BJ (cell line): ENCODE measurements at places on chromosomes 13 and 19.

GRCh38 chr19:31304831-31305312, 44.4 kb downstream of the TSHZ3 start:
- DNase-seq, result no peak

DNA sequence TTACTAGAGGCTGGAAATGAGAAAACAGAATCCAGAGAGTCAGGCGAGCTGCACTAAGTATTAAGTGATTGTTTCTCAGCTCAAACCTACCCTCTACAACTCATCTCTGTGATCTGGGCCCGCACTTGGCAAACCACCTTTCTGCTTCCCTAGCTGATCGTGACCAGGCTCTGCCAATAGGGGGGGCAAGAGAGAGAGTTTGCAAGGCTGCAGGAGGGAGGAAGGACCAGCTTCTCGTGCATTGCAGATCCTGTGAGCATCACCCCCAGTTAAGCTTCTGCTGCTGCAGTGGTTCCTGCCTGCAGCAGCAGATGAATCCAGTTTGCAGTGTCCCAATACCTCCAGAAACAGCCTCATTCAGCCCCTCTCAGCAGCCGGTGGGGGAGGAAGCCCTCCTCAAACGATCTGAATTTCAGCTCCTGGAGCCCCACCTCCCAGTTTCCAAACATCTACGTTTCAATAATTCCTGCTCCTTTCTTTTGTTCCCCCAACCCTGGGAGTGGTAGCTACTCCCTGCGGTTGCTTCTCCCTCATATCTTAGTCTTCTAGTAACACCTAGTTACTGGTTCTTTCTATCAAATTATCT, 20.0 kb downstream of the XRCC1 start:
- no peak for DNase-seq

GRCh38 chr19:12833418-12833737, 1.0 kb downstream of the RTBDN start:
- no peak for DNase-seq

GRCh38 chr19:38975214-38975860, at the start of gene FBXO17:
Gene FBXO17, minus strand, starts transcription at chr19:38975742. Its CDS starts 25,423 bp downstream, at chr19:38950319.
- DNase-seq, result no peak

GRCh38 chr13:26813321-26813979, 52.9 kb upstream of the GPR12 start:
- no peak for DNase-seq

GRCh38 chr13:33940256-33940655, 122.3 kb downstream of the RFC3 start:
- DNase-seq, result no peak

GRCh38 chr19:694481-695351, 536 bp downstream of the PRSS57 start:
- no peak for DNase-seq

DNA sequence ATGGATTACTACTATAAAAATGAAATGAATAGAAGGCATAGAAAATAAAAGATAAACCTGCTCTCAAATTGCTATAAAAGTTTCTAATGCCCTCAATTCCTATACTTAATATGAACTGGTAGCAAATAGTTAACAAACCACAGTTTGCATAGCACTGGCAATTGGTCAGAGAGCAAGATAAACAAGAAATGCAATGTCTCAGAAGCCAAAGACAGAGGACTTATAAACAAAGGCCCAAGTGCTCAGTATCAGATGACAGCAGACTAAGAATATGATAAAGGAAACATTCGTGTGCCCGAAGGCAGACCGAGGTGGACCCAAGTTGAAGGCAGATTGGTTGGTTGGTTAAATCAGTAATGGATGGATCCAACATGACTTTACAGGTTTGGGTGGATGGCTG, 50.6 kb downstream of the IPO5 start:
- DNase-seq, result peak; percentile 16

GRCh38 chr13:26914624-26915023, 154.0 kb upstream of the GPR12 start:
- no peak for DNase-seq

GRCh38 chr13:86831084-86831483, 840.1 kb upstream of the SLITRK5 start:
- DNase-seq, result no peak

DNA sequence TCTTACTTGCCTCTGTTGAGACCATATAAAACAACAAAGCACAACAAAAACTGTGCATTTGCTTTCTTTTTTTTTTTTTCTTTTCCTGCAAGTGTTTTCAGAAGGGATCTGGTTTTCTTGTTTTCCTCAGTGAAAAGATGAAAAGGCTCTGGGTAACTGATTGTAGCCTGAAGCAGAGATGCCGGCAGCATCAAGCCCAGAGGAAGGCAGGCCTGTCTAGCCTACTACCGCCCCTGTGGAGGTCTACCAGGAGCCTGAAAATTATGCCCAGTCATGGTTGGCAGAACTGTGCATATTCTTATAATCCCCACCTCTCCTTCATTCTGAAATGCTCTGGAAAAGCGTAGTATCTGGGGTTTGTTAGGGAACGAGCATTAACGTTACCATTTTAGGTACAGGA, 32.6 kb upstream of the MEDAG start:
- no peak for DNase-seq

- no peak for DNase-seq
Measured at GRCh38 chr13:46855166-46855565, 41.7 kb downstream of the HTR2A start.

GRCh38 chr13:43487461-43487860, 299.3 kb downstream of the ENOX1 start:
- no peak for DNase-seq

- DNase-seq, result no peak
Measured at GRCh38 chr19:28956421-28956820, 256.5 kb downstream of the UQCRFS1 start.

DNA sequence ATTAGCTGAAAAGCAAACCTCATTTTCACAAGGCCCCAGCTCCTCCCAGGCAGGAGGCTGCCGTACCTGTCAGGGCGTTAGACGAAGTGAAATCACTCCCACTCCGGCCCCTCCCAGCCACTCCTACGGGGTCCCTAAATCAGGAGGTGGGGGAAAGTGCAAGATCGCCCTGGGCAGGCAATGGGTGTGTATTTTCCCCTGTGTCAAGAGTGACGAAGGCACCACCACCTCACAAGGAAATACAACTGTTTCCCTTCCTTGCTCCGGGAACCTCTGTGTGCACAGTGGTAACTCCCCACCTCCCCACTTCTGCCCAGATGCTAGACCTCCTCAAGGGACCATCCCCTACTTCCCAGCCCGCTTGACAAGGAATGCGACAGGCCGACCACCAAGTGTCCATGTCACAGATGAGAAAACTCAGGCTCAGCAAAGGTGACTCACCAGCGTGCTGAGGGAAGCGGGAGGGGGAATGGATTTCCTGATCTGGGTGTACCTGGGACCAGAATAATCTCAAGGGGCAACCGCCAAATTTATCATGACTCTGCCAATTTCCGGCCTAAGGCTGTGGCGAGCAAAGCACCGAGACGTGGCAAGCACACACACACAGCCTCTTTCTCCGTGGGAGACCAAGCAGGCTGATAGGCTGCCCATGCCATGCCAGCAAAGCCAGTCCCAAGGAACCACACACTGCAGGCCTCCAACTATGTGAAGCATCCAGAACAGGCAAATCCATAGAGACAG, 7.3 kb downstream of the PPP6R1 start:
- DNase-seq, result no peak

GRCh38 chr19:8445488-8446001, 770 bp downstream of the HNRNPM start:
- no peak for DNase-seq

- no peak for DNase-seq
Measured at GRCh38 chr13:72097568-72097967, 230.6 kb upstream of the DACH1 start.

DNA sequence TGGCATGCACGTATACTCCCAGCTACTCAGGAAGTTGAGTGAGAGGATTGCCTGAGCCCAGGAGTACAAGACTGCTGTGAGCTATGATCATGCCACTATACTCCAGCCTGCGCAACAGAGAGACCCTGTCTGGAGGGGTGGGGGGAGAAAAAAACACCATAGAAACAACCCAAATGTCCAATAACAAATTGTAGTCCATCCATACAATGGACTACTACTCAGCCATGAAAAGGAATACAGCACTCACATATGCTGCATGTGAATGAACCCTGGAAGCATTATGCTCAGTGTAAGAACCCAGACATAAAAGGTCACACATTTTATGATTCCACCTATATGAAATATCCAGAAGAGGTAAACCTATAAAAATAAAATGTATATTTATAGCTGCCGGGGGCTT, 42.3 kb downstream of the CD320 start:
- DNase-seq, result no peak

DNA sequence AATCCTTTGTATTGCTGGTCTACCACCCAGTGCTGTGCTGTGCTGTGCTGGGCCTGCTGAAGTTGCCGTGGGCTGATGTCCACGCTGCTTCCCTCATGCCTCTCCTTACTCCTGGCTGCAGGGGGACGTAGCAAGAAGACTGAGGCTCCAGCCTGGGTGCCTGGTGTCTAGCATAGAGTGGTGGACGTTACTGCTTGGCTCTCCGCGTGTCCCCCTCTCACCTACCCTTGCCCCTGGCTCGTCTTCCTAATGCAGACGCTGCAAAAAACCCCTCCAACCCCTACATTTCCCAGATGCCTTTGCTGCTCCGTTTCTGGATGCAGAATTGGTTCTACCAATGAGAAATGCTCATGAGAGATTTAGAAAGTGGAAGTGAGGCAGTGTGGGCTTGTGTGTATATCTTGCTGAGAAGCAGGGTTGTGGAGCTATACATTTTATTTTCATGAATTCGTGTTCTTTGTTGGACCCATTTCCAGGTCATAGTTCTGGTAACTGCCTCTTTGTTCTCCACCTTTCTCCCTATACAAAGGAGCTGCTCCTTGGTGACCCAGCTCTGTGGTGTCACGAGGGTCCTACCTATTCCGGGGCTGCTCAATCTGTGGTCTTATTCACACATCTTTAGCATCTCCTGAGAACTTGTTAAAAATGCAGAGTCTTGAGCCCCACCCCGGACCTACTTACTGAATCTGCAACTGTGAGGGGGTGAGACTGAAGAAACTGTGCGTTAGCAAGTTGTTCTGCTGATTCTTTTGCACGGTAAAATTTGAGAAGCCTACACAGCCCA, 7.9 kb upstream of the DENND1C start:
- DNase-seq, result no peak

DNA sequence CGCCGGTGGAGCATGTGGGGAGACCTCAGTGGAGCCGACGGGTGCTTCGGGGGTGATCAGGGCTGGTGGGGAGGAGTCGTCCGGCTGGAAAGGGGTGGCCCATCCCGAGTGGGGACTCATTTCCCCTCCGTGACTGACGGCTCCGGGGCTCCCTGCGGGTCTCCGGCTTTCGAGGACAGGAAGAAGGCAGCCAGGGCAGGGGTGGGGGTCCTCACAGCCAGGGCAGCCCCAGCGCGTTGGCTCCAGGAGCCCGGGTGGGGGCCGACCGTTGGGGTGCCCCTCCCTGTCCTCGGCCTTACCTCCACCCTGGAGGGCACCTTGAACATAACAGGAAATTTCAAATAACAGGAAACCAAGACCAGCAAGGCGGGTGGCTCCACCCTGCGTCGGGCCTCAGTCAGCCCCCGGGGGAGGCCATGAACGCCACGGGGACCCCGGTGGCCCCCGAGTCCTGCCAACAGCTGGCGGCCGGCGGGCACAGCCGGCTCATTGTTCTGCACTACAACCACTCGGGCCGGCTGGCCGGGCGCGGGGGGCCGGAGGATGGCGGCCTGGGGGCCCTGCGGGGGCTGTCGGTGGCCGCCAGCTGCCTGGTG, at the start of gene S1PR4:
Gene S1PR4, plus strand, starts transcription at position 393 of the 596 bp plus-strand sequence. Its CDS starts 24 bp downstream, at position 417.
- DNase-seq, result no peak

GRCh38 chr13:95524264-95524901, 28.1 kb upstream of the CLDN10 start:
- DNase-seq, result no peak

DNA sequence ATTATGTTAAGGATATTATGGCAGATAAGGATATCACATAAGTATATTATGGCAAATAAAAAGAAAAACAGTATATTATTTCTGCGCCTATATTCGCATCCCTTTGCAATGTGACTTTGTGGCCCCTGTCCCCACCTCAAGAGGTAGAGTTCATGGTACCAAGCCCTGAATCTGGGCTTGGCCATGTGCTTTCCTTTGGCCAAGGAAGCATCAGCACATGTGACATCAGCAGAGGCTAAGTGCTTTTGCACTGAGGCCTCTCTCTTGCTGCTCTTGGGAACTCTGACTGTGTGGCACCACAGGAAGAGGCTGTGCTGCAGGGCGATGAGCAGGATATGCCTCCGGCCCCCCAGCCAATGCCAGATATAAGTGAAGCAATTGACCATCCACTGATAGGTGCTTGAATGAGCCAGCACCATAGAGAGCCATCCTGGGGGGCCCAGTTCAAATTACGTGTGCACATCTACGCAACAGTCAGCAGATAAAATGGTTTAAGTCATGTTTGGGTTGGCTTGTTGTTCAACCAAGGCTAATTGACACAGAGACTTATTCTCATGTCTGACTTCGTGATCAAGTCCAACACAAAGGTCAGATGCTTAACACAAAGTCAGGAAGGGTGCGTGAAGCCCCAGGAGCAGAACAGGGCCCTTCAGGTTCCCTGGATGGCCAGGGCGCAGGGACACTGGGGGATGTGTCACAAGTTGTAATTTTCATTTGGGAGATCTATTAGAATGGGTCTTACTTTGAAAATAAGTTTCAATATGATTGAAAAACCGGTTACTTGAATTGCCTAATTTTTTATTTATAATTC, 173.3 kb downstream of the COL4A1 start:
- DNase-seq, result no peak

DNA sequence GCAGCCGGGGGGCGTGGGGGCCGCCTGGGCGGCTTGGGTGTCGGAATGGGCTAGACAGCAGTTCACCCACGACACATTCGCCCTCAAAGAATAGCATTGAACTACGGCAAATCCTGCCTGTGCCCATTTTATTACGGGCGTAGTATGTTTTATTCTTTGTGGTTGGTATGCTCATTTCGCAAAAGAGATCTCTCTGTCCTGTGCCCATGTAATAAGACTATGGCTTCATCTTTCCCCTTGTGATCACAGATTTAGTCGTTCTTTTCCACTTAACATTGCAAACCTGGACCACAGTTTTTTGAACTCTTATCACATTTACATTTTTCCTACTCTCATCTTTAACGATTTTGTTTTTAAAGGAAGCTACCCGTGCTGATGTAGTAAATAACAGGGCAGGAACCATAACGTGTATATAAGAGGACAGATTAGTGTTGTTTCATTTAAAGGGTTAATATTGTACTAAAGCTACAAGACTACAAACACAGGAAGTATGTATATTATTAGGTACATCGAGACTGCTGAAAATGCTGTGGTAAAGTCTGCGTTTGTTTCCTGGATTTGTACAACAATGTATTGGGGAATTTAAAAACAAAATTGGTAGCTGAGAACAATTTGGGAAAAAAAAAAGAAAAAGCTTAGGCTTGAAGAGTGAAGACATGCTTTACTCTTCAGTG, 3.2 kb upstream of the MYCBP2 start:
- no peak for DNase-seq

GRCh38 chr19:30966486-30966885, 382.8 kb downstream of the TSHZ3 start:
- DNase-seq, result no peak

GRCh38 chr19:45076029-45076850, at the start of gene ZNF296:
Gene ZNF296, minus strand, starts transcription at chr19:45076478. Its CDS starts 105 bp downstream, at chr19:45076373.
- no peak for DNase-seq
